ENCODE measurements at places on chromosomes 4 and X.

DNA sequence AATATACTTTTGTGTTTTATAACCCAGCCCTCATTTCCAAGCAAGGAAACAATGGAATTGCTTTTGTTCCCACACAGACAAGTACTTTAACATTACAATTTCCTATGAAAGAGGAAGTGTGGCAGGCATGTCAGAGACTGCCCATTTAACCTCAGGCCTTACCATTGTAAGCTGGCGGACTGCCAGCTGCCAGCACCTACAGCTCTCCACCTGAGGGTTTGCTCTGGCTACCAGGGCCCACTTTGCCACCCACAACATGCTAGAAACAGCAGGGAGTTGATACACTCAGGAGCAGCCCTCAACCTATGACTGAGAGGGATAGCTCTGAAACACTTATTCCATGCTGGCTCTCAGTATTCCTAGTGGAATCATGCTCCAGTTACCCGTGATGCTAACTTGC lies 152.3 kb upstream of the PRDX4 start:
- peak; percentile 79 for DNase-seq

DNA sequence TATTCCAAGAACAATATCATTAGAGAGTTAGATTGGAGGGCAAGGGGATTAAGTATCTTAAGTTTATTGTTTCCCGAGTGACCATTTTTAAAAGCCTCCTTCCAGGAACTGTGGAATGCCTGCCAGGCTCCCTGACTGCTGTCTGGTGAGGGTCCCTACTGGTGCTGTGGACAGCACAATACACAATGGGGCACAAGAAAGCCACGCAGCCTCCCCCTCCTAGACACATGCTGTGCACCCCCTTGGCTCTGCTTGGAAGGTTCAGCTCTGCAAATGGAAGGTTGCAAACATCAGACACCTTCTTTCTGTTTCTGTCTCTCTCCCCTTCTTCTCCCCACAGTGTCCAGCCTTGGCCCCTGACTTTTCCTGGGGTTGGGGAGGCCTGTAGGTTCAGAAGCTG lies 153.2 kb downstream of the SHROOM3 start:
- DNase-seq, result no peak

DNA sequence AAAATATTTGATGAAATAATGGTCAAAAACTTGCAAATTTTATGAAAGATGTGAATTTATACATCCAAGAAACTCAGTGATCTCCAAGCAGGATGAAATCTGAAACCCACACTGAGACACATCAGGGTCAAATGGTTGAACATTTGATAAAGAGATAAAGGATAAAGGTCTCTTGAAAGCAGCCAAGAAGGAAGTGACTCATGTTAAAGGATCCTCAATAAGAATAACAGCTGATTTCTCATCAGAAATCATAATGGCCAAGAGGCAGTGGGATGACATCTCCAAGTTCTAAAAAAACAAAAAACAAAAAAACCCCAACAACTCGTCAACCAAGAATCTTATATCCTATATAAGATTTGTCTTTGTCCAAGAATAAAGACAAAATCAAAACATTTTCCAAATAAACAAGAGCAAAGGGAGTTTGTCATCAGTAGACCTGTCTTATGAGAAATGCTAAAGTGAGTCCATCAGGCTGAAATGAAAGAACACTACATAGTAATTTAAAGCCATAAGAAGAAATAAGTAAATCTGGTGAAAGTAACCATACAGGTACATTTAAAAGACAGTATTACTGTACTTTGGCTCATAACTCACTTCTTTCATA lies 121.7 kb downstream of the PDS5A start:
- no peak for DNase-seq

- no peak for DNase-seq
Observed at GRCh38 chr4:2076908-2077536, 17.9 kb downstream of the NAT8L start.

DNA sequence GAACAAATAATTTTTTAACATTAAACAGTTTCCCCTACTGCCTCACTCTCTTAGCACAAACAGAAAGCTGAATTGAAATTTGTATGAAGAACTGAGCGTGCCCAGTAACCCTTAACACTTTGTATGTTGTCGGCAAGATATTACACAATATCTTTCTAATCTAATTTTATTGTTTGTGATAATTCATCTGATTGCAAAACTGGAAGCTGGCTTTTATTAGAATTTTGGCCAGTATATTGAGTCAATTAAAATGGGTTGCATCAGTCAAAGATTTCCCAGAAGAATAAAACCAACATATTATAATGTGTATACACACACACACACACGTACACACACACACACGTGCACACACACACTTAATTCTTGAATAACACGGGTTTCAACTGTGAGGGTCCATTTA lies 2332.1 kb downstream of the PCDH7 start:
- DNase-seq, result no peak
